AG08396 (cell line): ENCODE measurements at places on chromosomes 2 and 18.
A peak's percentile ranks its signal among the peaks of the same experiment; 100 is the strongest.

DNA sequence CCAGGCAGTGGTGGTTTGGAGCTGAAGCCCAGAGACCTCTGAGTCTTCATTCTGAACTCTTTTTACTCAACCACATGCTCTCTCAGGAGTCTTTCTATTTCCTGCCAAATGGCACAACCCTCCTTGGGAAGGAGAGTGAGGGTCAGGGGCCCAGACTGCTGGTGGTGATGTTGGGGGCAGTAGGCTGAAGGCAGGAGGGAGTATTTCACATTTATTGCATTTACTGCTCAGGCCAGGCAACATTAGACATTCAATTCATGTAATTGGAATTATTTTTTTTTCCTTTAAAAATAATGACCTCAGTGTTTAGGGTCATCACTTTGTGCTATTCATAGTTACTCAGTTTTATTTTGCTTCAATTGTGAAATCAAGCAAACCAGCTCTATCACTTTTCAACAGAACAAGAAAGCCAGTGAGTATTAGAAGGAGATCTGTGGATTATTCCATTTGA, 311.3 kb upstream of the NT5C1B start:
- DNase-seq = peak; percentile 22

DNA sequence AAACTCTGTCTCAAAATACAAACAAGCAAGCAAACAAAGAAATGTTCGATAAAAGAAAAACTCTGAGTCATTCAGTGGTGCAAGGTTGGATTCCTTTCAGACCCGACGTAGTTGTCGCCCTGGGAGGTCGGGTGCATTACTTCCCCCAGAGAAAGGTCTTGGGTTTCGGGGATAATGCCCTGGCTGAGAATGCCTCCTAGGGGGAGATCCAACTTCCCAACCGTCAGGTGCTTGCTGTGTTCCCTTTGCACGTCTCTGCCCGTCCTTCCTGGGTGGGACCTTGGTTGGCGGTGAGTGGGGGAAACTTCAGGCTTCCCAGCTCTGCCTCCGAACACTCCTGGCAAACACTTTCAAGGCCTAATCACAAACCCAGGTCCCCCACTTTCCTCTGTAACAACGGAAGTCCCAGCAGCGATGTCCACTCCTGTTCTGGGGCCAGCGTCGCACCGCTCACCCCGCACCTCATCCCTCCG, 609 bp downstream of the TPGS2 start:
- DNase-seq = peak; percentile 41

GRCh38 chr2:119247844-119248271, 24.2 kb downstream of the STEAP3 start:
- no peak for DNase-seq

GRCh38 chr2:46075848-46076247, 221.4 kb upstream of the EPAS1 start:
- DNase-seq = no peak

DNA sequence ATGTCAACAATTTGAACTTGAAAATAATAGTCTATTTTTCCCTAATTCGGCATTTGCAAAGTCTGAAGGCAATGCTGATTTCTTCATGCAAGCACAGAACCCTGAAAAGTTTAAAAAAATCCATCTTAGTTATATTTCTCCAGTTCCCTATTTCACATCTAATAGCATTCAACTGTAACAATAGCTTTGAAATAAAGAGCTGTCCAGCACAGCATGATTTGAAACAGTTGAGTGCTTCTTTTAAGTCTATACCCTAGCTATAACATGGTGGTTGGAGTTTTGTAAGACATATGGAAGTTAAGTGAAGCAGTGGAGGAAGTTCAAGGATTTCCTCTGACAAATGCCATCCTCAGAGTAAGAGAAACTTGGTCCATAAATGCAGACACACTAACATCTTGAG, 691.9 kb downstream of the ERBB4 start:
- DNase-seq = no peak

DNA sequence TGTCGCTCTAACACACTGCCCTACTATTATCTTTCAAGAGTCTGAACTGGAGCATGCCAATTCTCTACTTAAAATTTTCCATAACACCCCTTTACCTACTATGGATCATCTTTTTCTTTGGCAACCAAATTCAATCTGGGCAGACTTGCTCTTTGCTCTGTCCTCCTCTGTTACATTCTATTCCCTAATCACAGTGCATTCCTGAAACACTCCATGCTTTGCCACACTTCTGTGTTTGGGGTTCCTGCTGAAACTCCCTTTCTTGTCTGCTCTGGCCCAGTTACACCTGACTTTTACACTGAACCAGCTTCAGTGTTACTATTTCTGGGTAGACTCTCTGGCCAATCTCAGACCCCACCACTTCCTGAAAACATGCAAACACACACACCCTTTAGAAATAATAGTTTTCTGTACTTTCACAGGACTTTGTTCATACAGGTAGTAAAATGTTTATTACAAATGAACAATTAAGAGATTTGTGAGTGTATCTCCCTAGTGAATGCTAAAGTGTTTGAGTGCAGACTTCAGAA, 119.9 kb upstream of the DCC start:
- no peak for DNase-seq

GRCh38 chr2:145764631-145765030, 1244.7 kb upstream of the ZEB2 start:
- DNase-seq = no peak

DNA sequence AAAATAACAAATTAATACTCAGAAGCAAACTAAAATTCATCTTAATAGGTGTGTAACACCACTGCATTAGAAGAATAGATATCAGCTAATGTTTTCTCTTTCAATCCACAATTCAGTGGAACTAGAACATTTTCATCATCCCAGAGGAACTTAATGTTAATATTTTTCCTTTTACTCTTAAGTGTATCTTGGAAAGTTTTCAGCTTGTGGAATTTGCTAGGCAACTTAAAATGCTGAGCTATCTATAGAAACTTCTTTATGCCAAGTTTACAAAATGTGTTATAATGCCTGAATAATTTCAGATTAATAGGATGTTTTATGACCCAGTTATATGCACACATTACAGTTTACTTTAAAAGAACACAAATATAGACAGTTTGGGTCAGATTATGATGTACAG, 86.6 kb upstream of the FAM237A start:
- no peak for DNase-seq

DNA sequence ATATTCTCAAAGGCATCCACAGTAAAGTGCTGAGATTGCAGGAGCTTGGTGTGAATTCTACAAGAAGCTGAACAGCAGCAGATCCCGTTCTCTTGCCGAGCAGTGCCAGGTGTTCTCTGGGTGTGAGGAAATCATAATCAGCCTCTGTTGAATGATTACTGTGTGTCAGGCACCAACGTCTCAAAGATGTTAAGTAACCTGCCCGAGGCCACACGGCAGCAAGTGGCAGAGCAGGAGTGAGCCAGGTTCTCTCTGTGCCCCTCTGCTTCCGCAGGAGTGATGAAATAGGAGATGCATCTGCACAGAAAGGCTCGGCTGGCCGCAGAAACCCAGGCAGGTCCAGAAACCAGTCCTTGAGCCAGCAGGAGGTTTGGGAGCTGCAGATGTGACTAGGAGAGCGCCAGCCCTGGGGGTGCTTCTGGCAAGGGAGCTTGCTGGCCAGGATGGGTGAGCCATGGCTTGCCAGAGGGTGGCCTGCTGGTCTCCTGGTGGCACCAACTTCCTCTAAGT, 68.4 kb downstream of the COPS7B start:
- DNase-seq = no peak

DNA sequence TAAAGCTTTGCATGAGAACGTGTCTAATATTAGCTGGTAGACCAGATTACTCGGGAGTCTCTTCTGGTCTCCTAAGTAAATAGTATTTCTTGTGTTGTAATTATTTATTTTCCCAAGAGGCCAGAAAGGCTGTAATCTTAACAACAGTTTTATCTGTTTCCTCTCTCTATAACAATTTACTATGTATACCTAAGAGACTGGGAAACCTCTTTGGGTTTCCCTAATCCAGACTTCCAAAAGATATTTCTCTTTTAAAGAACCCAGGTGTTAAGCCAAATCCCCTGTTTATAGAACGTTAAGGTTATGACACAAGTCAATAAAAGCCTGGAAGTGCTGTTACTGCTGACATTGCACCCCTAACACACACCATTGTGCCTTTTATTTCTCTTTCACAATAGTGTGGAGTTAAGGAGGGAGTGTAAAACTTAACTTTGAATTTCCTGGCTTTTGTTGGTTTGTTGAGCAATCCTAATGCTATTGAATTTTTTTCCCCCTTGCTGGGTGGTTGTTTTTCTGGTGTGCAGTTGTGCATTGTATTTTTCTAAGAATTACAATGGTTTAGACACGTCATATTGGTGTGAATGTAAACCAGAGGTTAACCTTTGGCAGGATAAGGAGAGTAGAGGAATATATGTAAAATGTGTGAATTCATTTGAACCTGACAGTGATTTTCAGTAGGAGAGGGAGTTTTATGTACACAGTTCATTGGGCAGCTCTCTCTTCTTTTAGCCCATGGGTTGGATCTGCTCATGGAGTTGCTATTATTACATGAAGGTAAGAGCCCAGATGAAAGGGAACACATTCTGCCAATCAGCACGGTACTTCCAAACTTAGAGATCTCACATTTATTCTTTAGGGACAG, 192.8 kb downstream of the MTX2 start:
- no peak for DNase-seq

- DNase-seq = no peak
These were observed 101.9 kb downstream of the MYCN start for GRCh38 chr2:16042201-16042700.

DNA sequence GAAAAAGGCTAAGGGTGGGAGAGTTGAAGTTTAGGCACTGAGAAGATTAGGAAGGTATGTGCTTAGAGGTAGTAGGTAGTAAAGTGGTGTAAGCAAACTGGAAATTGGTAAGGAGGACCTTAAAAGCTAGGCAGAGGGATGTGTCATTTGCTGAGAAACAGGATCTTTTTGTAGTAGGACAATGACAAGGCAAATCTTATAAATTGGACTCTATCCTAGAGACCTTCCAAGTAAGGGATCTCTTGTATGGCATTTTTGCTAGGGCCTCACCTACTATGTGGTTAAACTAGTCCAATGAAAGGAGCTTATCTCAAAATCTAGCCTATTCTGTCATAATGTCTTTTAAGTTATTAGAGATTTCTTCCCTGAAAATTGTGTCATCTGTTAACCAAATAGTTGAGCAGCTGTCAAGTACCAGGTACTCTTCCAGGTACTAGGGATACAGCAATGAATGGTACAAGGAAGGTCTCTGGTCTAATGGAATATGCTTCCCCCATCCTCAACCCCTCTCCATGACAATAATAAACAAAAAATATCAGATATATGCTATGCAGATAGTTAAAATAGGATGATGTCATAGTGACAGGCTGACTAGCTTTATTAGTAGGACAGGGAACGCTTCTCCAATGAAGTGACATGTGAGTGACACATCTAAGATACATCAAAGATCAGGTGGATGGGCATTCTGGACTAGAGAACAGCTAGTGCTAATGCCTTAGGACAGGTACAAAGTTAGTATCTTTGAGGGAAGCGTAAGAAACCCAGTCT, 17.7 kb downstream of the RIOK3 start:
- DNase-seq = no peak

- DNase-seq = no peak
These were observed 12.8 kb downstream of the TANK start for GRCh38 chr2:161172901-161173540.

DNA sequence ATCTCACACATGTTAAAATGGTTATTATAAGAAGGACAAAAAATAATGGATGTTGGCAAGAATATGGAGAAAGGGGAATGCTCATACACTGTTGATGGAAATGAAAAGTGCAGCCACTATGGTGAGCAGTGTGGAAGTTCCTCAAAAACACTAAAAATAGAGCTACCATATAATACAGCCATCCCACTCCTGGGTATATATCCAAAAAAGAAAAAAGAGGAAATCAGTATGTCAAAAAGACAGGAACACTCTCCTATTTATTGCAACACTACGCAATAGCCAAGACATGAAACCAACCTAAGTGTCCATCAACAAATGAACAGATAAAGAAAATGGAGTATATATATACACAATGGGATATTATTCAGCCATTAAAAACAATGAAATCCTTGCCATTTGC, 642.6 kb downstream of the RNF144A start:
- no peak for DNase-seq
